ENCODE measurements at places on chromosomes 1 and 21.

DNA sequence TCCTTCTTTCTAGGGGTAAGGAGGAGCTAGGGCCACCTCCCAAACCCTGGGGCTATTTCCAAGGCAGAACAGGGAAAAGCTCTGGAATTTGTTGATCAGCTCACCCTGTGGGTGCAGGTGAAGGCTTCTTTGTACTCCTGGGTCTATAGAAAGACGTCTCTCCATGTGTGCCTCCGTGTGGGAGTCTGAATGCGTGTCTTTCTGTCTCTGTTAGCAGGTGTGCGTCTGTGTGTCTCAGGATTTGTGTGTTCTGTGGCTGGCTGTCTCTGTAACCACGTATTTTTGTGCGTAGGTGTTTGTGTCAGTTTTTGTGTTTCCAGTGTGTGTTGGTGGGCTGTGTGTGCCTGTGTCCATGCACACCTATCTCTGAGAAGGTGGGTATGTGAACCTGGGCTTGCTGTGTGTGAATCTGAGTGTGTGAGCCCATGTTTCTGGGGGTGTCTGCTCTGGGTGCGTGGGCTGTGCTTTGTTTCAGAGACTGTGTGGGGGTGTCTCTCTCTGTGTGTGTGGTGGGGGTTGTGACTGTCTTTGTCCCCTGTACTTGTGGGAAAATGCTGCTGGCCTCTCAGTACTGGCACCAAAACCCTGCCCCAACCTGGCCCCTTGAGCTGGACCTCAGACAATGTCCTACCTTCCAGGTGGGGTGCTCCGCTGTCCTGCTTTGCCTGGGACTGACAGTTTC lies 12.7 kb upstream of the ETV3L start:
- no peak for DNase-seq

DNA sequence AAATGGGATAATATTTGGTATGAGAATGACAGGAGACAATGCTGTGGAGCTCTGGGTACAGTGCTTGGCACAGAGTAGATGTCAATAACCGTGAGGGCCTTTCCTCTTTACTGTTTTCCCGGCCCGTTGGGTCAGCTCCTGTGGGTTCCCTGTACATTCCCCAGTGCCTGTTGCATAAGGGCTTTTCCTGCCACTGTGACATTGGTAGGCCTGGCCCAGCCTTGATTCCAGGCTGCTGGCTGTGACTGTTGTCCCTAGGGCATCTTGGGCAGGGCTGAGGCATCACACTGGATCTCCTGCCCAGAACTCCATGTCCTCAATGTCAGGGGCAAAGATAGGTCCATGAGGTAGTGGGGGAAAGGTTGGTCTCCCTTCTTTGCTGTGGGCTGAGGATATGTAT lies 25.8 kb upstream of the MYCL start:
- DNase-seq, result no peak

DNA sequence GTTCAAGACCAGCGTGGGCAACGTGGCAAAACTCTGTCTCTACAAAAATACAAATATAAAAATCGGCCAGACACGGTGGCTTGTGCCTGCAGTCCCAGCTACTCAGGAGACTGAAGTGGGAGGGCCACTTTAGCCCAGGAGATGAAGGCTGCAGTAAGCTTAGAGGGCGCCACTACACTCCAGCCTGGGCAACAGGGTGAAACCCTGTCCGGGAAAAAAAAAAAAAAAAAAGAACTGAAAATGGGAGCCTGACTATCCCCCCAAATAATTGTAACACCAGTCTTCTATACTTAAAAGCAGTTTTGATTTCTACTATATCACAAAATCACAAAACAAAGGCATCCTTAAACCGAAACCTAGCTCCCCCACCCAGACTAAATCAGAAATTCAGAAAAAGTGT lies 60.3 kb downstream of the CDC42BPA start:
- DNase-seq, result no peak

DNA sequence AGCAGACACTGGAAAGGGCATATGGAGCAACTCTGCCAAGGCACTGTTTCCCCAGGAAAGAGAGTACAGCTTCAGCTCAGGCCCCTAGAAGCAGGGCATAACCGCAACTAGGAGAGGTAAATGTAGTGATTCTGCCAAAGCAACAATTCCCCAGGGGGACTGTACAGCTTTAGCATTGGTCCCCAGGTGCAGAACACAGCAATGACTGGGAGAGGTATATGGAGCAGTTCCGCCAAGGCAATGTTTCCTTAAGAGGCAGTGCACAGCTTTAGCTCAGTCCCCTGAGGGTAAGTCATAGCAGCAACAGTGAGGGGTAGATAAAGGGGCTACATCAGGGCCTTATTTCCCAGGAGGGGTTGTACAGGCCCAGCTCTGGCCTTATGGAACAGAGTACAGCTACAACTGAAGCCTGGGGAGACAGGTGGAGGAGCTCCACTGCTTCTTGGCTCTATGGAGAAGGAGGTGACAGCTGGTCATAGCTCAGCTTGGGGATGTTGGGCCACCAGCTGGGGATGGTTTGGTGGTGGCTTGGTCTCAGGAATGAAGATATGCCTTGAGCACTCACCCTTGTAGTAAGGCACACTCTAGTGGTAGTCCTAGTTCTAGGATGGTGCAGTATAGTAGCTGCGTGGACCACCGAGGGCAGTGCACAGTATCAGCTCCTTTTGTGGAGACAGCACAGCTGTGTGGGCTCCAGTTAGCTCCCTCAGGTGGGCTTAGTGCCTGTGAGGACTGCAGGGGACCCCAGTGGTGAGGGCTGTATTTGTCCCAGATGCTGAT lies 582.7 kb downstream of the PTPRC start:
- no peak for DNase-seq

DNA sequence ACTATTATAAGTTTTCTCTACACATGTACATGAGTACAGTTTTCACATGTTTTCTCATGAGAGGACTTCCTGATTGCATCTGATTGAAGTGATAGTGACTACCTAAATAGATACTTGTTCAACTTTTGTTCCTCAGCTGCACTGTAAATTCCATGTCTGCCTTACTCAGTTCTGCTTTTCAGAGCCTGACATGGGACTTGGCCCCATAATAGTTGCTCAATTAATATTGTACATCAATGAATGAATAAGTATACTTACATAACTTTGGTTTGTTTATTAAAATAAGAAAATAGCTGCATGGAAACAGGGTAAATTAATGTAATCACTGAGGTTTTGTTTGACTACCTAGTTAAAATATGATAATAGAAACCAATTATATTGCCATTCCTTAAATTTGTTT lies 78.7 kb downstream of the HMCN1 start:
- no peak for DNase-seq

DNA sequence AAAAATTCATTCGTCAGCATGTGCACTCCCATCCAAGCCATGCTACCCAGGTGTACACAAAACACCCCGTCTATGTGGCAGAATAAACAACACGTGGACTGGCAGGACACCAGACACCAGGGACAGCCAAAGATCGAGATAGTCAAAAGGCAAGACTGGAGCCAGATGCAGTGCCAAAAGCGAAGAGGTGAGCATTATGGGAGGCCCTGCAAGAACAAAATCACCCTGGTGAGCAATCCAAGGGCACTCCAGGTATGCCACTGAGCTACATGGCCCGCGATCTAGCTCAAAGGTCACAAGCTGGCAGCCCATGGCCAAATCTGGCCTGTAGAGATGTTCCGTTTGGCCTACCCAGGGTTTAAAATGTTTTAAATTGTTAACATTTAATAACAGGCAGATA lies 33.7 kb downstream of the PLPP3 start:
- no peak for DNase-seq

DNA sequence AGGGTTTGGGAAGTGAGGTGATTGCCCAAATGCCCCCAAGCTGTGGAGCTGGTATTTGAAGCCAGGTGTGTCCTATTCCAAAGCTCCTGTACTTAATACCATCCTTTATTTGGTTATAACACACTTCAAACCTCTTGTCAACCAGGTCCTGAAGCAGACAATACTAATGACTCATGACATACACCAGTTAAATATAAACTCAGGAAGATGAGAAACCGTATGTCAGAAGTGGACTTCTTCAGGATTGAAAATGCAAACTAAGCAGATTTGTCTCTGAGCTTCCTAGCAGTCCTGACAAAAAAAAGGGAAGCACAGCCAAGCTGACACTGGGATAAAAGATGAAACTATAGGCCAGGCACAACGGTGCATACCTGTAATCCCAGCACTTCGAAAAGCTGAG lies 70.6 kb downstream of the ALPL start:
- no peak for DNase-seq

DNA sequence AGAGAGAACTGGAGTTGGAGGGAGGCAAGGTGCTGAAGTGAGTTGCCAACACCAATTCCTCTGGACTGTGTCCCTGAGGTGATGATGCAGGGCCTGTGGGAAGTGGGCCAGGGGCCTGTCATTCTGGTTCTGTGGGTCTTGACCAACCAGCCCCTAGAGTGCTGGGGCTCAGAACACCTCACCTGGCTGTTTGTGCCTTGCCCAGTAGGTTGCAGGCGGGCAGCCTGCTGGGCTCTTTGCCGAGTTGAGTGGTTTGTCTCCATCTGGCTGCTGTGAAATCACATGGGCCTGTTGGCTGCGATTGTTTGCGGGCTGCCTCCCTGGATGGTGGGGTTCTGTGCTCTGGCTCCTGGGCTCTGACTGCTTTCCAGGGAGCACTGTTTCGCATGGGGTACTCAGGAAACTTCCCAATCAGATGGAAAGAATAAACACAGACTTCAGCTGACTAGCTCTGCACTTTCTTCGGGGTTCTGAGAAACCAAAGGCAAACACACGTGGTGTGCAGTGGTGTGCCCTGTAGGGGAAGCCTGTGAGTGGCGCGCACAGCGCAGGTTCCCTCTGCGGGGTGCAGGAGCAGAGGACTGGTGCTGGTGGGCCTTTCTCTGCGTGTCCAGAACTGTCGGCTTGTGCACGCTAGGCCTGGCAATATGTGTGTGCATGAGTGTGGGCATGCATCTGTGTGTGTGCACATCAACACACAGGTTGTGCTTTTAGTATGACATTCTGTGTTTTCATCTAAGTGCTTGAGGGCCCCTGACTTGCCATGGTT lies 95.1 kb downstream of the RHOU start:
- DNase-seq, result no peak

- DNase-seq, result no peak
Observed at GRCh38 chr1:164999146-164999545, 357.4 kb downstream of the LMX1A start.

DNA sequence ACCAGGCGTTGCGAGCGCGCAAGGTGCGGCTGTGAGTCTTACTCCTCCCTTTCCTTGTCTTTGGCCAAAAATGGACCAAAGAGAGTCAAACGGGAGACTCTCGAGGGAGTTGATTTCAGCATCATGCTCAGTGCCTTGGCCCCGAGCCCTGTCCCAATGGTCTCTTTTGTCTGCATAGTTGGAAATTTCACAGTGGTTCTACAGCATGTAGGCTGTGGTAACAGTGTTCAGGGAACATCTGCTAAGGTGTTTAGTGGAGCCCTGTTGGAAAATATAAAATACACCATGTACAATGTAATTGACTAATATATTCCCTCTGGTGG lies 2.7 kb downstream of the CACNA1E start:
- DNase-seq, result no peak

DNA sequence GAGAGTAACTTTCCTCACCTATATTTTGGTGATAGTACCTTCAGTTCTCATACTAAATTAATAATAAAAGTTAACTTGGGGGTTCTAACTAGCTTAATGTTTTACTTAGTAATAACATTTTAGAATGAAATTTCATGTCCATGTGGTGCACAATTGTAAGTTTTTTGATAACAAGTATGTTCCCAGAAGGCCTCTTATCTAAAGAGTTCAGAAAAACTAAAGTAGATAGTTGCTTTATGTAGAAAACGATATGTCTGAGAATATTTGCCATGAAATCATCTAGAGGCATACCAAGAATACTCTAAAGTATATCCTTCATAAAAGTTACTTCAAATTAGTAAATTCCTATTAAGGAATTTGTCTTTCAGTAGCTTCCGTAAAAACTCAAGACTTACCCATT lies 10.2 kb upstream of the ADCY10 start:
- no peak for DNase-seq

- DNase-seq, result peak; percentile 78
Observed at GRCh38 chr21:16420031-16420724, 690.4 kb downstream of the USP25 start.

DNA sequence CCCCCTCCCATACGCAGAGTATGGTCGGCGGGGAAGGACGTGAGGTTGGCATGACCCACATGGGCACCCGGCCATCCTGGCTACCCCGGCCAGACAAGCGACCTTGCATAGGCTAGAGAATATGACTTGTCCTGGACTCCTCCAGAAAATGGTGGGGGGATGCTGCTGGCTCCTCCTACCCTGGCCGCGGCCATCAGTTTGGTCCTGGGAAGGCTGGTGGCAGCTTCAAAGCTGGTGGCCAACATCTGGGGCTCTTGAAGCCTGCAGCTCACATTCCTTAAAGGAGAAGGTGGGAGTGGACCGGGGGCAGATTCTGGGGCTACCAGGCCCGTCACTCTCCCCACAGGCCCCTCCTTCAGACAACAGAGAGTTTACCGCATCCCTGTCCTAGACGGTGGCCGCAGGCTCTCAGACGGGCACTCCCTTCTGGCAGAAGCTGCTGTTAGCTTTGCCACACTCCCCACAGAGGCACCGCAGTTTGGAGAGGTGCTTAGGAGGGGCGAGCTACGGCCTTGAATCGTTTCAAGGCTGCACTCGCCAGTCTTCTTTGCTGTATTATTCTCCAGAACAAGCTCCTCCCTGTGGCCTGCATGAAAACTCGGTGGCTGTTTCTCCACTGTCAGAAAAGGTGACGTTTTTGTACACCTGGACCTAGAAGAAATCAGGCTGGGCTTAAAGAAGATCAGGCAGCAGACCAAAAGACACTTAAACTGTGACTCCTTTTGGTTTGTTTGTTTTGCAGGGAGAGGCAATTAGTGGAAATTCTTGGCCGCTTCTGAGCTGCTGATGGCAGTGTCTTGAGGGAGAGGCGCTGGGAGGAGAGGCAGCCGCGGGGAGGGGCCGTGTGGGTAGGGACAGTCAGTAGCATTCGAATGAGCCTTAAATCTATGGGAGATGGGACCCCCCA lies 68.0 kb downstream of the RUNX3 start:
- DNase-seq, result no peak

DNA sequence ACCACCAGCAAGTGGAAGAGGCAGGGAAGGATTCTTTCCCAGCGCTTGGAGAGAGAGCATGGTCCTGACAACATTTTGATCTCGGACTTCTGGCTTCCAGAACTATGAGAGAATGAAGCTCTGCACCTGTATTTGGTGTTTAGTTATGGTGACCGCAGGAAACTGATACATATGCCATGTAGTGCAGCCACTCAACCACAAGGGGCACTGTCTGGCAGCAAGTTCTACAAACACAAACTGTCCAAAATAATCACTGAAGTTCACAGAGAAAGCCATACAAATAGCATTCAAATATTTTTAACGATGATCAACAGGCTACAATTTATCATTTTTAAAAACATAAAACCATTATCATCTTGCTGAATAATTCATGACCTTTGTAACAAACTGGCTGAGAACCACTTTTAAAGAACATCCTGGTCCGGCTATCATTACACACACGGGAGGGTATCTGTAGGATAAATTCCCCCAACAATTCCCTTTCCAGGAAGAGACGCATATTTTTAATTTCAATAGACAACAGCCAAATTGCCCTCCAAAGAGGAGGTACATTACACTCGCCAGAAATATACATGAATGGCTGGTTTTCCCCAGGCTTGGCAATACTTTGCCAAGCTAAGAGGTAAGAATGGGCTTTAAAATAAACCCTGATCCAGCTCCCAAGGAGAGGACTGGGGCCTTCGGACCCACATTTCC lies 9.2 kb upstream of the CBR3 start:
- no peak for DNase-seq

- DNase-seq, result no peak
Observed at GRCh38 chr1:30407865-30408580, 315.4 kb downstream of the MATN1 start.

GRCh38 chr1:89025928-89026327 lies 3.3 kb upstream of the GBP3 start:
- no peak for DNase-seq

All from left renal cortex interstitium (tissue), 4 donors.